ENCODE measurements at places on chromosomes 4 and X.

DNA sequence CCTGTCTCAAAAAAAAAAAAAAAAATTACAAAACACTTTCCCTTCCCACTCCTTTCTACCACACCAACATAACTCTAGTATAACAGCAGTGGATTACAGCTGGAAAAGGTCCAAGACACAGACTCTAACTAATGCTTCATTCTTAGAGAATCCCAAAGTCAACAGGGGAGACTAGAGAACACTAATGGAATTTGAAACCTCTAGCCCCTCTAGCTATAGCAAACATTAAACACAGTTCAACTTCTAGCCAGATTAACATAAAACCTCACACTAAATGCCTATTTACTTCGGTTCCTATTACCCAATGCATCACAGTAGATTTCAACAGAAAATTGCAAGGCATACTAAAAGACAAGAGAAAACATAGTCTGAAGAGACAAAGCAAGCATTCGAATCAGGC, 10.5 kb upstream of the DHX15 start:
- DNase-seq: no peak

DNA sequence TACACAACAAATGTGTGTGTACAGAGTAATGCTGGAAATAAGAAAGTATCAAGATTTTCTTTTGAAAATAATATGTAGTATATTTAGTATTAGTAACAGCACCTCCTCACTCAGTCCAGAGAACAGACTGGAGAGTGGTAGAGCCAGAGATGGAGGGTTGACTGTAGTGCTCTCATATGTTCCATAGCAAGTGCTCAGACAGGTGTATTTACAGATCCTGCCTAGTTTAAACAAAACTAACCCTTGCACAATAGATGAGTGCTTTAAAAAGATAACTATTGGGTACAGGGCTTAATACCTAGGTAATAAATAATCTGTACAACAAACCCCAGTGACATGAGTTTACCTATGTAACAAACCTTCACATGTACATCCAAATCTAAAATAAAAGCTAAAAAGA, 381.0 kb upstream of the EMCN start:
- DNase-seq: no peak

- DNase-seq: peak; percentile 94
Observed at GRCh38 chrX:154478728-154479622, at the start of gene LAGE3. Gene LAGE3 (minus strand): TSS chrX:154479281. CDS start chrX:154478915, 366 bp downstream.

DNA sequence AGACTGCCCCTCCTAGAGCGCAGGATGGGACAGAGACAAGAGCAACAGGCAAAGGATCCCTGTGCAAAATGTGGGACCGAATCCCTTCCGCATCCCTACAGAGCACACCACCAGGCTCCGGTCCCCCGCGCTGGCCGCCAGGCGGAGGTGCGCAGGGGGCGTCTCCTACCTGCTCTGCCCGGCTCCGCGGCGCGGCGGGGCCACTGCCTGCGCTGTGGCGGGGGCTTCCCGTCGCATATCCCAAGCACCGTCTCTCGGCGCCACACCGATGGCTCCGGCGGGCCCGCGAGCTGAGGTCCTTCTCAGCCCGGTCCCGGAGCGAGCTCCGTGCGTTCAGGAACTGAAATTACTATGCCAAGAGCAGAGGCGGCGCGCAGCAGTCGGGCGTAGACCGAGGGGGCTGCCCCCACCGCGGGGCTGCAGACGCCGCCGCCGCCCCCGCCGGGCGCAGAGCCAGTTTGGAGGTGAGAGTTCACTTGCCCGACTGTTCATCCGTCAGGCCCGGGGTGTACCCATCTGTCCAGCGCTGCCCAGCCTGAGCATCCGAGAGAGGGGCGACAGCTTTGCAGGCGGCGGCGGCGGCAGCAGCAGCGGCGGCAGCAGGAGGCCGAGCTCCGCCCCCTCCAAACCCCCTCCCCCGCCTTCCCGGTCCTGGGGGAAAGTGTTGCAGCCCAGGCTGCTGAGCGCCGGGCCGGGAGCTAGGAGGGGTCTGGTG, at the start of gene GPRIN3:
Gene GPRIN3 (minus strand): TSS at position 355 of the 715 bp plus-strand sequence. CDS start 57,690 bp downstream, outside the sequence.
- DNase-seq: peak; percentile 70

DNA sequence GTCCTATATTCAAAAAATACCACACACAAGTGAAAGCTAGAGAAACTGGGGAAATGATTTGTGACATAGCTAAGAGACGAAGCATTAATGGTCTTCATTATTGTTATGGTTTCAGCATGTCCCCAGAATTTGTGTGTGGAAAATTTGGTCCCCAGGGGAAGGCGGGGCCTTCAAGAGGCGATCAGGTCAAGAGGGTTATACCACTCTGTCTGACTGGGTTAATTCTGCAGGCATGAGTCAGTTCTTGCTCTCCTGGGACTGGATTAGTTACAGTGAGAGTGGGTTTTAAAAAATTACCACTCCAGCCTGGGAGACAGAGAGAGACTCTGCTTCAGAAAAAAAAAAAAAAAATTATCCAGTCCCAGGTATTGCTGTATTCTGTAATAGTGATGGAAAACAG, 2.1 kb upstream of the MTNR1A start:
- no peak for DNase-seq

DNA sequence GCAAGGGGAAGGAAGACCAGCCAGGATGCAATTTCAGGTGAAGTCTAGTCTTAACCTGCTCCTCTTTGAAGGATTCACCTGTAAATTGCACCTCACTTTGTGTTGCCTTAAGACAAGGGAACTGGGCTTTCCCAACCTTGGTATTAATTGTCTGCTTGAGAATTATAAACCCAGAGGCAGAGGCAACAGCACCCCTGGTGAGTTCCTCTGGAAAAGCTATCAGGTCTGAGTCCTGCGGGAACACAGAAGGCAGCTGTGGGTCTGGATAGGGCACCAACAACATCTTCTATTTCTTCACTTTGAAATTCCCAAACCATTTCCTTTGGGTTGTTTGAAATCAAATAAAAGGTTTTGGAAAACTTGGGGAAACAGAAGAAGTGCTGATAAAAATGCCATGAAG, 109.2 kb upstream of the NPY2R start:
- no peak for DNase-seq

Data from CD4-positive, alpha-beta T cell treated with Interleukin-10 for 1 hour (primary cell).